ENCODE measurements at places on chromosomes 6 and 20.

DNA sequence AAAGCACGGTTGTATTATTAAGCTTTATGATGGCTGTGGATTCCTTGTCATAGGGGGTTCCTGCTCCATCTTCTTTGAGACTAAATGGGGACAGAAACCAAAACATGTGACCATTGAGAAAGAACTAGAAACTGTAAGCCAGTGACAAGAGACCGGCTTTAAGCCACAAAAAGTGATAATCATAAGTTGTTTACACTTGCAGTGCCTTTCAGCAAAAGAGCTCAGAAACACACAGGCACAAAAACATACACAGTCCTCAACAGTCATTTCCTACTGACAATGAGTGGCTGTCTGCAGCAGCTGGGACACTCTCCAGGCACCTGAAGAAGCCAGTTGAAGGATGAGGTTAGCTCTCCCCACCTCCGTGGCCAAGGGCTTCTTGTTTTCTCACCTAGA is 20.0 kb upstream of the UBE2J1 start:
- DNase-seq = no peak

- DNase-seq = no peak
These were observed 33.8 kb downstream of the TNFAIP3 start for GRCh38 chr6:137900815-137901214.

GRCh38 chr20:48776306-48776705 is 51.5 kb downstream of the PREX1 start:
- no peak for DNase-seq

DNA sequence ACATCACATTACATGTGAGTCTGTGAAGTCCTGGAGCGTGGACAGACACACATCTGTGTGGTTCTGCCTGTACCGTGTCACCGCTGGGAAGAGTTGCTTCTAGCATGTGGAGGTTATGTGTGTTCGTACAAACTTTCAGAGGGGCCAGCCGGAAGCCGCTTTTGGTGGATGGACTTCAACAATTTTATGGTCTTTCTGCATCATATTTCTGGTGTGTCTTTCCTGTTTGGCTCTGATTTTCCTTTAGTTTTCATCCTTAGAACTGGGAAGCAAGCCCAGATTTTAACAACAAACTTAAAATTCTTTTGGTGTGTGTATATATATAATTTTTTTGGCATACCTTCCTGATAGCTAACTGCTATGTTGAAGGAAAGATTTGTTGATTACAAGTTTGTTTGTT is 71.2 kb downstream of the TIAM2 start:
- no peak for DNase-seq

GRCh38 chr6:3418496-3419060 is 38.3 kb downstream of the SLC22A23 start:
- no peak for DNase-seq

GRCh38 chr20:52433326-52434040 is 241.9 kb upstream of the ZFP64 start:
- DNase-seq = no peak

GRCh38 chr6:49913636-49914375 is 47.5 kb upstream of the CRISP1 start:
- DNase-seq = no peak

DNA sequence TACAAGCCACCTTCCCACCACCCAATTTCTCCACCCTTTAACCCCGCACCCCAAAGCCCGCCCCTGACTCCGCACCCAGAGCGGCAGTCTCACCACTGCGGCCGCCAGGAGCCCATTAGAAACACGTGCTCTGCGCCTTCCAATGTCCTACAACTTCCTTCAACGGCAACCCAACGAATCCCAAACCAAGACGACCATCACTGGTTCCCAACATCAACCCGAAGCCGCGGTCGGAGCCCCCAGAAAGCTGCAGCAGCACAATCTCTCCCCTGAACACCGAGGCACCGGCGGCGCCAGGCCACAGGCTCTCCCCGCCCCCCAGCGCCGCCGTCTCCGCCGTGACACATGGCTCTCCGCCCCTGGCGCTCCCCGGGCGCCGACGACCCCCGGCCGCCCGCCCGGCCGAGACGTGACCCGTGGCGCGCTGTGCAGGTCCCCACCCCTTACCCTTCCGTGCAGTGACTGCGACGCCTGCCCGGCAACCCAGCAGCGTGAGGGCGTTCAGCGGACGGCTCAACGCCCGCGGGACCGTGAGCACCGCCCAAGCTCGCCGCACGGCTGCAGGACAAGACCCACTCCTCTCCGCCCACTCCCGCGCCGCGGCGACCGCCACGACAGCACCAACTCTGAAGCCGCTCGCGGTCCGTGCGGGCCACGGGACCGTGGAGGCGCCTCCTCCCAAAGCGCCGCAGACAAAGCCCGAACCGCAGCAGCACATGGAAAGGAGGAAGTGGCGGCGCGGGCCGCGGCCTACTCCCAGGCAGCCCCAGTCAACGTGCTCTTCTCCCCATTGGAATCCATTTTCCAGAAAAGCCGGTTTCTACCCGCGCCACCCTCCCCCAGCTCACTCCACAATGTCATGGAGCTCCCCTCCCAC is 551 bp downstream of the SYNCRIP start:
- peak; percentile 83 for DNase-seq

DNA sequence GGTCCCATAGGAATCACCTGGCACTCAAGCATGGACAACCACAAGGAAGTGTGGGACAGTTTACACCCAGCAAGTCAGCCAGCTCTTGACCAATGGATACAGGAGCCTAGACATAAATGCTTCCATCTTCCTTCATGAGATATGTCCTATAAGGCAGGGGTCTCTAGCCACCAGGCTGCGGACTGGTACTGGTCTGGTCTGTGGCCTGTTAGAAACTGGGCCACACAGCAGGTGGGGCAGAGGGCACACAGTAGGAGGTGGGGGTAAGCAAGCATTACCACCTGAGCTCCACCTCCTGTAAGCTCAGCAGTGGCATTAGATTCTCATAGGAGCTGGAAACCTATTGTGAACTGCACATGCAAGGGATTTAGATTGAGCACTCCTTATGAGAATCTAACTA is 437.1 kb downstream of the CD109 start:
- no peak for DNase-seq

GRCh38 chr6:151242420-151242861 is 2.7 kb downstream of the AKAP12 start:
- DNase-seq = no peak

- no peak for DNase-seq
These were observed 295.5 kb upstream of the HS3ST5 start for GRCh38 chr6:114638341-114638740.

GRCh38 chr6:119440953-119441352 is 91.4 kb upstream of the MAN1A1 start:
- DNase-seq = no peak

DNA sequence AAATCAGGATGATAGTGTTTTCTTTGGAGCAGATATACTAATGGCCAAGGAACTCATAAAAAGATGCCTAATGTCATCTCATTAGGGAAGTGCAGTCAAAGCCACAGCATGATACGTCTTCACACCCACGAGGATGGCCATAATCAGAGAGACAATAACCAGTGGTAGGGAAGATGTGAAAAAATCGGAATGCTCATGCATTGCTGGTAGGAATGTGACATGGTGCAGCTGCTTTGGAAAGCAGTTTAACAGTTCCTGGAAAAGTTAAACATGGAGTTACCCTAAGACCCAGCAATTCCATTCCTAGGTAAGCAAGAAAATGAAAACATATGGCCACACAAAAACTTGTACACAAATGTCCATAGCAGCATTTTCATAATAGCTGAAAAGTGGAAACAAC is 29.9 kb downstream of the BCAS1 start:
- DNase-seq = no peak

DNA sequence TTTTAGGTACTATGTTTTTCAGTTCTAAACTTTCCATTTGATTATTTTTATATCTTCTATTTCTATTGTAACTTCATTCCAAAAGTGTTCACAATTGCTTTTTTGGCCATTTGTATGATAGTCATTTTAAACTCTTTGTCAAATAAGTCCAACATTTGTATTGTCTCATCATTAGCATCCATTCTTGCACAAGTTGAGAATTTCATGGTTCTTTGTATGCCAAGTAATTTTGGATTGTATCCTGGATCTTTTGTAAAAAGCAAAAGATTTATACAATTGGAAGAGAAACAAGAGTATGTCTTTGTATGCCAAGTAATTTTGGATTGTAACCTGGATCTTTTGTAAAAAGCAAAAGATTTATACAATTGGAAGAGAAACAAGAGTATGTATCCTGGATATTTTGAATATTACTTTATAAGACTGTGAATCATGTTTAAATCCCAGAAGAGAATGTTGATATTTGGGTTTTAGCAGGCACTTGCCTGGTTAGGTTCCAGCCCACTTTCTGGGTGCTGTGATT is 36.9 kb upstream of the NT5E start:
- DNase-seq = no peak
